ENCODE measurements at places on chromosomes 3 and 15.

- no peak for DNase-seq
These were observed 78.6 kb downstream of the IGSF11 start for GRCh38 chr3:118955914-118956556.

- DNase-seq = no peak
These were observed 158.8 kb upstream of the GADL1 start for GRCh38 chr3:31053299-31053698.

- no peak for DNase-seq
These were observed 48.3 kb upstream of the TIPARP start for GRCh38 chr3:156626104-156626503.

GRCh38 chr15:95489103-95489502, 841.4 kb upstream of the NR2F2 start:
- no peak for DNase-seq

GRCh38 chr3:175585898-175586297, 726.8 kb downstream of the NAALADL2 start:
- no peak for DNase-seq

- no peak for DNase-seq
These were observed 293.7 kb upstream of the TRIM42 start for GRCh38 chr3:140384028-140384771.

DNA sequence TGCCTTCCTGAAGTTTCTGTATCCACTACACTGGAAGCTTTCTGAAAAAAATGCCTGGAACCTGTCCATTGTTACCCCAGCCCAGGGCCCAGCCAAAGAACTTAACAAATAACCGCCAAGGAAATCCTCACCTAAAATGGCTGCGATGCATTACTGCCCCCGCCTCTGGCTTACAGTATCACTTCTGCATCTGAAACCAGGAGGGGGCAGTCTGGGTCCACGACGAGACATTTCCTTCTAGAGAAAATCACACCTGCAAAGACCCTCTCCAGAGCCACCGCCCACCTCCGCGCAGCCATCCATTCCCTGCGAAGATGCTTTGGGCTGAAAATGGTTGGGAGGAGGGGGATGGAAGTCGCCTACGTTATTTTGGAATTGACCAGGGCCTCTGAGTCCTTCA, 22.4 kb upstream of the CELF6 start:
- peak; percentile 8 for DNase-seq

DNA sequence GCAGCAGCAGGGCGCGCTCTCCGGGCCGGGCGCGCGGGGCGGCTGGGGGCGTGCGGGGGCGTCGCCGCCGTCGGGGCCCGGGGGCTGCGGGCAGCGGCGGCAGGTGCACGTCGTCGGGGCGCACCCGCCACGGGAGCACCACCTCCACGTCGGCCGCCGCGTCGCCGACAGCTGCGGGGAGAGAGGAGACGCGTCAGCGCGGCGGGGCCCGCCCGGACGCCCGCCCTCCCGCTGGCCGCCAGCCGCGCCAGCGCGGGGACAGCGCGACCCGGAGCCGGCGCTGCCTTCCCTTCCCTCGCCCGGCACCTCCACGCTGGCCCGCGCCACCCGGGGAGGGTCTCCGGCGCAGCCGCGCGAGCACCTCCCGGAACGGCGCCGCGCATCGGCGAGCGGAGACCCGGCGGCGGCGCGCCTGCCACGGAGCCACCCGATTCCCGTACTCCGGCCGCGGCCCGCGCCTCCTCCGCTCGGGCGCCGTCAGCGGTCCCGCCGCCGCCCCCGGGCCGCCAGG, 481 bp downstream of the ADAMTS17 start:
- no peak for DNase-seq

DNA sequence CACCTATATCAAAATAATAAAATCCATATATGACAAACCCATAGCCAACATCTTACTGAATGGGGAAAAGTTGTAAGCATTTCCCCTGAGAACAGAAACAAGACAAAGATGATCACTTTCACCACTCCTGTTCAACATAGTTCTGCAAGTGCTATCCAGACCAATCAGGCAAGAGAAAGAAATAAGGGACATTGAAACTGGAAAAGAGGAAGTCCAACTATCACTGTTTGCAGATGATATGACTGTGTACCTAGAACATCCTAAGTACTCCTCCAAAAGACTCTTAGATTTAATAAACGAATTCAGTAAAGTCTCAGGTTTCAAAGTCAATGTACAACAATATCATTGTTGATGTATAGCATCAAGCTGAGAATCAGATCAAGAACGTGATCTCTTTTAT, 35.6 kb upstream of the FGF7 start:
- DNase-seq = no peak

- no peak for DNase-seq
These were observed 26.9 kb upstream of the GOLGA8B start for GRCh38 chr15:34610354-34610753.

GRCh38 chr15:83656943-83657528, 3.1 kb downstream of the ADAMTSL3 start:
- DNase-seq = no peak

DNA sequence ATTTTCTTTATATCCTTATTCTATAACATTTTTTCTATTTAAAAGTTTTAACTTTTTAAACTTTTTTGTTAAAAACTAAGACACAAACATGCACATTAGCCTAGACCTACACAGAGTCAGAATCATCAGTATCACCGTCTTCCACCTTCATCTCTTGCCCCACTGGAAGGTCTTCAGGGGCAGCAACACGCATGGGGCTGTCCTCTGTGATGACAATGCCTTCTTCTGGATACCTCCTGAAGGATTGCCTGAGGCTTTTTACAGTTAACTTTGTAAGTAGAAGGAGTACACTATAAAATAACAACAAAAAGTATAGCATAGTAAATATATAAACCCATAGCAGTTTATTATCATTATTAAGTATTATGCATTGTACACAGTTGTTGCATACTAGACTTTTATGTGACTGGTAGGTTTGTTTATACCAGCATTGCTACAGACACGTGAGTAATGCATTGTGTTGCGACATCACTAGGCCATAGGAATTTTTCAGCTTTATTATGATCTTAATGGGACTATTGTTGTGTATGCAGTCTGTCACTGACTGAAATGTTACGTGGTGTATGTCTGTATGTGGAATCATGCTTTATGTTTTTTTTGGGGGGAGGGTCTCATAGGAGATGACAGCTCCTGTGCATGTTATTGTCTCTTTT, 18.2 kb downstream of the ATP1B3 start:
- no peak for DNase-seq

- no peak for DNase-seq
These were observed 25.5 kb downstream of the SETD5 start for GRCh38 chr3:9422712-9423424.

GRCh38 chr3:78858174-78858573, 909.6 kb downstream of the ROBO1 start:
- no peak for DNase-seq

DNA sequence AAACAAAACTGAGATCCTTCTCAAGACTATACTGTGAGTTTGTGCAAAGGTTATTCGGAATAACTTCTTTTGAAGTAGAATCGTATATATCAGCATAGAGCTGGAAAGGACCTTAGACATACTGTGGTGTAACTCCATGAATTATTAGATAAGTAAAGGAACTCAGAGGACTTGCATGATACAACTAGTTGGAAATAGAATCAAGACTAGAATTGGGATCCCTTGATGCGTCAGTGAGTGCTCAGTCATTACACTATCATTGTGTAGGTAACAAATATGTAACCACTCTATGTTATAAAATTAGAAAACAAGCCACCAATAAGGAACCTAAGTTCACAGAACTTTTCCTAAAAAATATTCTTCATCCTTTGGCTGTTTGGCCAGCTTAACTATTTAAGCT, 61.1 kb downstream of the CBLB start:
- DNase-seq = no peak

DNA sequence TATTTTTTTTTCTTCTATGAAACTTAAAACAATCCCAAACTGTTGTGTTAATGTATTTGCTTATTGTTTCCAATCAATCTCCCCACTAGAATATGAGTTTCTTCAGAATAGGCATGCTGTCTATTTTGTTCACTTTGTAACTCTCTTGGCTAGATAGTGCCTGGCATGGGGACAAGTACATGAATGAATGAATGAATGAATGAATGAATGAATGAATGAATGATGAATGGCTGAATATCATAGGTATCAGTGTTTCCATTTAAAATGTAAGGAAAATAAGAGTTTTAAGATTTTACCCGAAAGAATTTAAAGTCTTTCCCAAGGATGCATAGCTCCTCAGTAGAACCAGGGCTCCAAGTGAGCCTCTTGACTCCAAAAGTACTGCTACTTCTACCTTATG, 294.9 kb upstream of the GADL1 start:
- DNase-seq = no peak

DNA sequence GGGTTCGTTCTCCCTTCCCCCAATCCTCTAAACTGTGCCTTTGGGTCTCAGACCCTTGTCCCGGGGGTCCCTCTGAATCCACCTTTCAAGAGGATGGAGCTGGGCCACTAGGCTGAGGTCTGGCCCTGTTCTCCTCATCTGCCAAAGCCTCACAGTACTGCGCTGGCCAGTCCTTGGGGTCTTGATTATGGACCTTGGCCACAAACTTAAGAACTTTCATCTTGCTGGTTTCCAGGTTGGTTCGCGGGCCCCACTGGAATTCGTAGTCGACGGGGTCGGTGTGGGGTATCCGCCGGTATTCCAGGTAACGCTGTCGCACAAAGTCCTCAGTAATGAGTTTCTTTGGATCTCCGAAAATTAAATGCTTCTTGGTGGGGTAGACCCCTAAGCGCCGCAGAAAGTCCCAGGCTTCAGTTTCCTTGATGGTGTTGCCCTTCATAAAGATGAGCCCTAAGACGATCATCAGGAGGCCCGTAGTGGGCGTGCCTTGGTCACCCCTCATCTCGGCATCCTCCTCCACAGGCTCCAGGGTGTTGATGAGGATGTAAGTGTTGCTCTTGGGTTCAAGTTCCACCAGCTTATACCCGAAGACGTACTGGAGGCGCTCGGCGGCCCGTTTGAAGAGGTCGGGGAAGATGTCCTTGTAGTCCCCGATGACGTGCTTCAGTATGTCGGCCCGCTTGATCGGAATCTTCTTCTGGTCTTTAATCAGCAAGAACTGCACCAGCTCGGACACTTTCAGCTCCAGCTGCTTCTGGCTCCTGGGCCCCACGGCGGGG, 727 bp downstream of the NSMCE3 start:
- DNase-seq = peak; percentile 40

DNA sequence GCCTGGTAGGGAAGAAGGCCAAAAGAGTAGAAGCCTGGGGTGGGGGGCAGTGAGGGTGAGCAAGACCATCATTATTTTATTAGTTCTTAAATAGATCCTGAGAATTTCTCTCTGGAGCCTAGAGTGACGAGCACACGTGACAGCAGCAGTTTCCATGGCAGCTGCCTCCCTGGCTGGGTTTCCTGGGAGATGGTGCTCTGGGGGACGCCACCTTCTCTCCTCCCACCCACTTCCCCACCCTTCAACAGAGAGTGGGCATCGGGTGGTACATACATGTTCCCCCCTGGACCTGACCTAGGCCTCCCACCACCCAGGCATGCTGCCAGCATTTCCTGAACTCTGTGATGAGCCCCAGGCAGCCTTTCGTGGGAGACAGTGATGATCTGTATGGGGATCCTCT, 12.9 kb downstream of the CELF6 start:
- no peak for DNase-seq

- no peak for DNase-seq
These were observed 66.7 kb upstream of the GOLGA8B start for GRCh38 chr15:34650177-34650576.

DNA sequence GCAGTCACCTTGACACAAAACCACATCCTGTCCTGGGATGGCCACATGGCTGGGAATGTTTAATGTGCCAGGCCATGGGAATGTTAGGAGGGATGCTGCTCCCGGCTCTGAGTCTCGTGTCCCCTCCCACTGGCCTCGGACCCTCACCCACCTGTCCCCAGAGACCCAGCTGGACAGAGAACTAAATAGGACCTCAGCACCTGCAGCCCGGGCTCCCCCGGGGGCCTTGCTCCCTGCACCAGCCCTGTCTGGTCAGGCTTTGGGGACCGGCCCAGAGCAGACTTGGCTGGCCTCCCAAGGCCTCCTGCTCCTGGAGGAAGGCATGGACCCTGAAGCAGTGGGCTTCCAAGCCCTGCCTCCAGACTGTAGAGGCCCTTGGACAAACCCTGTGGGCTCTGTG, 100.0 kb upstream of the IQSEC1 start:
- DNase-seq = no peak

DNA sequence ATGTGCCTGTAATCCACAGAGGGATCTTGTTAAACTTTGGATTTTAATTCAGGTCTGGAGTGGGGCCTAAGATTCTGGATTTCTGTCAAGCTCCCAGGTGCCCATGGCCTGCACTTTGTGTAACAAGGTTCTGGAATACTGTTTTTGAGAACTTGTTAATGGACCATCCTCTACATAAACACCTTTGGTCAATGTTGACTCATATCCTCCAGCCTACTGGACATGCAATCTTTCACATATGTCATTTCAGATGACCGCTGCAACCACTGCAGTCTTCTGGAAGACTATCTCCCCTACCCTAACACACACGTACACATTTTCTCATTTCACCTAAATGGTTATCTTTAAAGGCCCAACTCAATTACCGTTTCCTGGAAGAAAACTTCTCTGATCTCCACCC, 302.1 kb upstream of the TPRG1 start:
- DNase-seq = no peak

DNA sequence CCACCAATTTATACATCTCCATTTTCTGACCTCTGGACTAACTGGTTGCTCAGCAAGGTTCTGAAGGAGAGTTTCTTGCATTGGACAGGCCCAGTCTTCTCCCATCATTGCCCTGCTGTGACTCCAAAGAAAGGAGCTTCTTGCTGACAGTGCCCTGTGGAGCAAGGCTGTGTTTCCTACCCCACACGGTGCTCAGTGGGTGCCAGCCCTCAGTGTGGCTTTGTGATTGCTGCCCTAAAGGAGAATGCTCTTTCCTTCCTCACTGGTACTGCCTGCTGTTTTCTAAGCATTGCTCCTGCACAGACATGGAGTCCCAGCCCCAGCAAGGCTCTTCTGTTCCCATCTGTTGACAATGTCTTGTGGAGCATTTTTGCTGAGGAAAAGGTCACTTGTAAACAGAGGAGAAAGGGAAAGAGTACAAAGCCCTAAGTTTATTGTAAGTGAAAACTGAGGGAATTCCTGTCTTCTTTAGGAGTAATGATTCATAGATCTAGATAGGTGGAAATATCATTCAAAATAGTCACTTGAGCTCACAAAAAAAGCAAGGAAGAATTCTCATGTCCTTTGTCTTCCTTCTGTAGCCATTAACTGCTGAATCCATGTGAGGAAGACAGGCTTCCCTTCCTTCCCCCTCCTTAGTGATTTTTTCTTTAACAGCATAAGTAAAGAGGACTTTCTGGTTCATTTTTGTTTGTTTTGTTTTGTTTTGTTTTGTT, 62.9 kb downstream of the HMG20A start:
- DNase-seq = no peak

DNA sequence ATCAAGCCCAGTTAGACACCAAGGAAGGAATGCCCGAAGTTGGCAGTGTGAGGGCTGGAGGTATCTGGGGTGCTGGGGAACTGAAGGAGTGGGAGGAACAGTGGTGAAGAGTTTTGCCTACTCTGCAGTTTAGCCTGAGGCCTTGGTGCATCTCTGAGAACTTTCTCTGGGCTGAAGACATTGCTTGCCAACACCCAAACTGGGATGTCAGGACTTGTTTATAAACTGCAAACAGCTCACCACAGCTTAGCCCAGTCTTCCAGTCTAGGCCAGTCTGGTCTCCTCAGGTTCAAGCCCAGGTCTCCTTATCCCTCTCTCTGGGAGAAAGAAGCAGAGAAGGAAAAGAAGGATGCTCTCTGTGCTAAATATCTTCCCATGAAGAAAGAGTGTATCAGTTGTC, 68.0 kb upstream of the BOC start:
- no peak for DNase-seq
